Substantia nigra (tissue), 51 donors: ENCODE measurements at places on chromosomes 13 and 19.

DNA sequence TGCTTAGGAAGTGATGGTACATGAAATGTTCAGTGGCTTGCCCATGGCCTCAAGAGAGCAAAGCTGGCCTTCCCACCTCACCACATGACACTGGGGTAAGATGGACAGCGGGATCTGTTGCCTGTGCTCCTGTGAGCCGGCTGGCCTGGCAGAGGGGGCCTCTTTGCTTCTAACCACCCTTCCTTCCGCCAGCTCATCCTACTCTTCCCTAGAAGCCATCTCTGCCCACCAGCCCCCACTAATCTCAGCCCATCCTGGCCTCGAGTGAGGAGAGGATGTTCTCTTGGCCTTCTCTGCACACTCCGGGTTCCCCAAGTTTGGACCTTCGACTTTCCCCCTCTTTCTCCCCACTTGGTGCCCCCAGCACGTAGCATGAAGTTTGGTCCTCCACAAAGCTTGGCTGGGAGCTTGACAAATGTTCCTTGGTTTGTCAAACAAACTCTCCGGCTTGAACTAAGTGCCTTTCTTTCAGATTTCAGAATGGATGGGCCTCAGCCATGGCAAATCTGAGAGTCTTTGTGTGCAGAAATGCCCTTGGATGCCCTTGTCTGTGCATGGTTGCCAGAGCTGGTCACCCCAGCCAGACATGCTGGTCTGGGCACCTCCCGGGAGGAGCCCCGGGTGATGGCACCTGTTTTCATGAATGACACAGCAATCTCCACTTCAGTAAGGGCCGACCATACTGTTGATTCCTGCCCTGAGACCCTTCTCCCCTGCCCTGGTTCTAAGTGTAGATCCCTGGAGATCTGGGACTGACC lies 145.5 kb downstream of the URI1 start:
- DNase-seq: no peak

DNA sequence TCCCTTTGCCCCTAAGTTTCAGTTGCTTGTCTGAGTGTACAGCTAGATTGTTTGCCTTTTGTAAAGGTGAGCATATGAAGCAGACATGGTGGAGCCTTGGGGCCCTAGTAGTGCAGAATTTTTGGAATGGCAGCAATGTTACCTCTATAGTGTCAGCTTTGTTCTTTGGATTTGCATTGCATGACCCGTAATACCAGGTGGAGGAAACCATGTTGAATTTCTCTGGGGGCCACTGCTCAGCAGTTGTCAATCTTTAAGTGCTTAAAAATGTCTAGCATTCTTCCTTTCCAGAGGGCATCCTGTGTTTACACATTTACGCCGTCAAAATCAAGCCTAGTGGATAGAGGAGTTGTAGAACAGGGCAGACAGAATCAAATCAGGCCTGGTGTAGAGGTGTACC lies 303.3 kb downstream of the ATP8A2 start:
- no peak for DNase-seq

DNA sequence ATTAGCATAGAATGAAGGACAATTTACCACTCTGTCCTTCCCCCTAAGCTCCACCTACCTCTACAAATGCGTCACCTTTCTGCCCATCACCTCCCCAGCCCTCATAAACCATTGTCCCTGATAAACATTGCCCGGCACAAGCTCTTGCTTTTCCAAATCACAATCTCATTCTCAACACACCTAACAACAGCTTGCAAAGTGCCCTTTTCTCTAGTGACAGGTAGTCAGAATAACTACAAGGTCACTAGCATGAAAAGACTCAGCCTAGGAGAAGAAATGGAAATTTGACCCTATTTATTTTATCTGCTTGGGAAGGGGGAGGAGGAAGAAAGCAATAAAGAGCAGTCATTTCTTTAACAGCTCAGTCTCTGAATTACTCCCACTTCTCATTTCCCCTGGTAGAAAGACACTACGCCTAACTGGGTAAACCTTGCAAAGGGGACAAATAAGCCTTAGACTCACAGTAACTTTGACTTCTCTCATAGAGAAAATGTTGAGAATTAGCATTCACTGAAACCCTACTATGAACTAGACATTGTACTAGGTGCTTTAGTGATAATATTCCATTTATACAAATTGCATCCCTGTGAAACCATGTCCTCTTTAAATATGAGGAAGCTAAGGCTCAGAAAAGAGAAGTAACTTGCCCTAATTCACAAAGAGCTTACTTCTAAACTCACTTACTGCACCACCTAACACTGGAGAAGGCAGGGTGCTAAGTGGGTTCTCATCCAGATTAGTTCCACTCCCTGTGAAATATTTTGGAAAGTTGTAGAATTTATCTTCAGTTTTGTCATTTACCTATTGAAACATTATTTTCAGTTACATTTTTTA lies 116.2 kb upstream of the FNDC3A start:
- DNase-seq: no peak

- no peak for DNase-seq
Measured at GRCh38 chr13:113390874-113391497, 27.1 kb upstream of the GRTP1 start.

DNA sequence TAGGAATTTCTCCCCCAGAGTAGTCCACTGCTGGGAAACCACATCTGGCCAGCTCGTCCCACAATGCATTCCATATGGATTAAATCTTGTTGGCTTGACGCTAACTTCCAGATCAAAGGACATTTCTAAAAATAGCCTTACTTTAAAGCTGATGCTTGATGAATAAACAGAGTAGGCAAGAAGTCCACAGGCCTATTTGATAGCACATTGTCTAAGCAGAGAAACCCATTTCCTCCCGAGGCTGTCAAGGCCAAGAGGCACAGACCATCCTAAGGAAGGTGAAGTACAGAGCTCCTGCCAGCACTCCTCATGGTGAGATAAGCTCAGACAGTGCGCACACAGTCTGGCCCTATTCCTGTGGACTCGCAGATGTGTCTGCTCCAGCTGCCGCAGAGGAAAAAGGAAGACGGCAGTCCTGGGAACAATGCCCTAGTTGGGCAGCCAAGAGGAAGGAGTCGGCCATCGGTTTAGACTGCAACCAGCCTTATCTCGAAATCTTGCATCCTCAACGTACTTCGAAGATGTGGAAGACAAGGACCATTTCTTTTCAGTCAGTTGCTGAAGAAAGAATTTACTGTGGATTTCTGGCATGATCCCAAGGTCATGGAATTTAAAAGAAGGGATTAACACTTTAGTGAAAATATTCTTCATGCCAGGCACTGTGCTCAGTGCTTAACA lies 156.8 kb downstream of the RGCC start:
- DNase-seq: no peak

- no peak for DNase-seq
Measured at GRCh38 chr19:16458391-16459341, 13.1 kb downstream of the EPS15L1 start.

DNA sequence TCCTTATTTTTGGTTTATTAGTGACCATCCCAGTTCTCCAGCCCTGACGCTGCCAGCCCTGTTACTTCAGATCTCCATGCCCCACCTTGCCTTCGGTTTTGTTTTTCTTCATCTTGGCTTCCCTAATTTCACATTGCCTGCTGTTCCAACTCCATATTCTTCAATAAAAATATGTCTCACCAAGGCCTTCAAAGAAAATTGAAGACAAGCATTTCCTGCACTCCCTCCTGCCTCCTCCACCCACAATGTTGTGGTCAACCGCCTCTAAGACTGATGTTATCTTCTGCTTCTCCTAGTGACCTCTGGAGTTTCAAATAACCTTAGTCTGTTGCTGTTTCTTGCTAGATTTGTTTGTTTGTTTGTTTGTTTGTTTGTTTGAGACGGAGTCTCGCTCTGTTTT lies 14.6 kb downstream of the PLD3 start:
- no peak for DNase-seq

- no peak for DNase-seq
Measured at GRCh38 chr13:37791699-37792098, 77.9 kb downstream of the TRPC4 start.

DNA sequence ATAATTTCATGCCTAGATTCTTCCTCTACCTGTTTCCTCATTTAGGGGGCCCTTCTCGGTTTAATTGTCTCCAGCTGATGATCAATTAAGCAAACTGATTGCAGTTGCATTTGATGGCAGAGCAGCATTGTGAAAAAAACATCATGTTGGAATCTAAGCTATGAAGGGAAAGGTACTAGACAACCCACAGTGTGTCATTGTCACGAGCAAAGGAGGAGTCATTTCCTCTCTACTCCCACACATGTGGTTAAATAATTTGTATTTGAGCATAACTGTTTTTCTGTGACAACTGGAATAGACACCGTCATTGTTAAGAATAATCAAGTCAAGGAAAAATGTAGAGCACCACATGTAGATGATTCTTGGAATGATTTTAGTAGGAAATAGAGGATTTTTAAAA lies 240.3 kb downstream of the DCT start:
- DNase-seq: no peak

DNA sequence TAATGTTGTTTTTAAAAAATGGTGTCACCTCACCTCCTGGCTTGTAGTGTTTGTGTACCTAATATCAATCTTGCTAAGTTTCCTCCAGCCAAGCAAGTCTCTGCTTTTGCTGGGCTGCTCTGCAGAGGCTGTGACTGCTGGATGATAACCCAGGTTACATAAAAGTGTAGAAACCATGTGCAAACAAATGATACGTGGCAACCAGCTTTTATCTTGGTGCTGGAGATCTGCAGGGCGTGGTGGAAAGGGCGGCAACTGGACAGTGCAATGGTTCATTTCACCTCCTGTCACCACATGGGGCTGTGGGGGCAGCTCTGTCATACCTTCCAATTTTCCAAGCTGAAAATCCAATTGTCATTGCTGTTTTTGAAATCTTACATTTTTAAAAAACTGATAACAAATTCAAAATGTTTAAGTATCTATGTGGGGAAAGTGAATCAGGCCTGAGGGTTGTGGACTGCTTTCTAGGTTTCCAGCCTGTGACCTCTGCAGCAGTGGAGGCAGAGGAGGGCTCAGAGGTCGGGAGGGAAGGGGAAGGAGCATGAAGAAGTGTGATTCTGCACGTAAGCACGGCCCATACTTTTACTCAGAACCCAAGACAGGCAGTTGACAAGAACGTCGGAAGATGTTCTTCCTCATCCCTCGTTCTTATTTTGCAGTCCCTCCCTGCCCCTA lies 9.7 kb downstream of the GPR42 start:
- DNase-seq: no peak

DNA sequence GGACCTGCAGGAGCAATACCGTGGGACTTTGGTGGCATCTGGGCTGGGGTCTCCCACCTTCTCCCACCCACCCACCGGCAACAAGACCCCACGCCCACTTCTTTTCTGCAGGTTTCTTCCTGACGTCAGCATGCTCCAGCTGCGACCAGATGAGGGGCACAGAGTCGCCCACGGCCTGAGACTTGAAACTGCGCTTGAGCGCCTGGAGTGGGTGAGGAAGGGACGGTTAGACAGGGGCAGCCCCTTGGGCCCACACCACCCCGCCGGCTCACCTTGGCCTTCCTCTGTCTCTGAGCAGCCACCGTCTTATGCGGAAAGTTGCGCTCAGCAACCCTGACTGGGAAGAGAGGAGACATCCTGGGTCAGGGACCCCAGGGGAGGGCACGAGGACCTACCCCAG lies 2.2 kb downstream of the GARIN5B start:
- no peak for DNase-seq

DNA sequence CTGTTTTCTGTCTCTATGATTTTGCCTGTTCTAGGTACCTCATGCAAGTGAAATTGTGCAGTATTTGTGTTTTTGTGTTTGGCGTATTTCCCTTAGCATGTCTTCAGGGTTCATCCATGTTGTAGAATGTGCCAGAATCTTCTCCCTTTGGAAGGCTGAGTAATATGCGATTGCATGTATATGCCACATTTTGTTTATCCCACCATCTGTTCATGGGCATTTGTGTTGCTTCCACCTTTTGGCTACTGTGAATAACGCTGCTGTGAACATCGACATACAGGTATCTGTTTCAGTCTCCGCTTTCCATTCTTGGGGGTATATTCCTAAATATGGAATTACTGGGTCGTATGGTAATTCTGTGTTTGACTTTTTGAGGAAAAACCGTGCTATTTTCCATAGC lies 190.0 kb downstream of the ATP8A2 start:
- DNase-seq: no peak

DNA sequence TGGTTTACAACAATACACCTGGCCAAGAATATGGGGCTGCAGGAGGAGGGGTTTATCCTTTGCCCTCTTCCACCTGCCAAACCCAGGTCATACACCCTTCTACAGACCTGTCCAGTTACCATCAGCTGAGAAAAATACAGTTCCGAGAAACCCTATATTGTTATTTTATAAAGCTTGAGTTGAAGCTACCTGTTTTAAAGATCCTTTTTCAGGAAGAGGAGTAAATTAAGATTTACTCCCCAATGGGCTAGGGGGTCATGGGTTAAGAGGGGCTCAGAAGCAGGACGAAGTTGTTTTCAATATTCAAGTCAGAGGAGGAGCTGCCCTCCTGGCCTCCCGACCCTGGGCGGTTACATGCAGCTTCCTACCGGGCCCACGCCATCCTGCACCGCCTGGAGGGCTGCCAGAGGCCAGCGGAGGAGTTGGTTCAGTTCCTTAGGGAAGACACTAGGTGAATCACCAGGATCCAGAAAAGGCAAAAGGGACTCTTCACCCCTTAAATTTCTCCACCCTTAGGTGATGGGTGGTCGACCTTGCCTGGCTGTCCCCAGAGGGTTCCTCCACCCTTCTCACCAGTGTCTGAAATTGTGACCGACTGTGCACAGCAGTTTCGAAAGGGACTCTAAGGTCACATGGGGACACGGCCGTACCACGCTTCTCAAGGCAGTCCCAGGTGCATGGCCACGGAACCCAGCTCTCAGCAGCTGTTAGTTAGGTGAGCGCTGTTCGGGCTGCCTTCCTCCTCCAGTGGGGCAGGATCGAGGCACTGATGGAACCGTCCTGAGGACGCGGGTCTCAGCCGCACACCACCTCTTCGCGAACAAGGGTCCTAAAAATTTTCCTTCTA lies 1.2 kb downstream of the GJB2 start:
- no peak for DNase-seq

DNA sequence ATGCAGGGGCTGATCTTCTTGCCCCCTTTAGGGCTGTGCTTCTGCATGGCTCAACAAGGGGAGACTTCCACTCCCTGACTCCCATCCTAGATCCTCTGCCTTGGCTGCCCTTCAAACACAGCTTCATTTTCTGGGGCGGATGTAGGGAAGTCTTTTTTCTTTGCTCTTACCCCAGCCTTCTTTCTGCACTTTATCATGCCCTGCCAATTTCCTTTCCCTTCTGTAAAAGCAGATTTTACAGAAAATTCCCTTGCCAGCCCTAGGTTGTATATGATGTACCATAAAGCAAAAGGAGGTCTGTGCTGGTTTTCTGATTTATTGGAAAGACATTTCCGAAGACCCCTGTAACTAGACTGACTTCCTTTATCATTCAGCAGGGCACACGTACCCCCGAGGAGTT lies 283.4 kb downstream of the SHISA2 start:
- DNase-seq: no peak
